ENCODE measurements at places on chromosomes 2 and 18. TPM values are rescaled to one million over a fixed set of nuclear protein-coding genes. Genes with fewer than 3 reads are reported as not detected.

Gene NEURL3
- total RNA-seq = 8.1 TPM

DNA sequence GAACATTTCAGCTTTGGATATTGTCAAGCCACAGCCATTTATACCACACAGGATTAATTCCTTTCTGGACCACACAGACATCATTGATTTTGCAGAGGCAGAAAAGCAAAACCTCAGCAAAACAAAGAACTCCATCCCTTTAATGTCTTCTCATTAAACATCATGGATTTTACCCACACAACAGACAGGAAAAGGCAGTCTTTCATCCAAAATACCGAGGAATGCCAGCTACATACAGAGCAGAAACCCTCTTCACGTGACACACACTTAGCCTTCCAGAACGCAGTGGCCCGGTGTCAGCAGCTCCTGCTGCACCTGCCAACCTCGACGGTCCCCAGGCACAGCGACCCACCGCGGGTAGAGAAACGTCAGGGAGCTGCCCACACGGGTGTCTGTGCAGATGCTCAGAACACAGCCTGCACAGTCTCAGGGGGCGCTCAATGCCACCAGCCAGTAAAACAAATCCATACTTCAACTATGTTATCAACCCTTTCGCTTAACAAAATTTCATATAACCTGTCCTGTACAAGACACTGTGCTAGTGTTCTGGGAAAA, 304.5 kb downstream of the EIPR1 start:
- no peaks in the 10 kb centered on the region for H3K36me3 ChIP-seq
- H3K4me1 ChIP-seq = no peaks in the 10 kb centered on the region
- no peak overlapping the region for H3K4me3 ChIP-seq
- no peak overlapping the region for H3K27ac ChIP-seq
- DNase-seq = no peak

Gene SNTG2
- not detected for total RNA-seq

DNA sequence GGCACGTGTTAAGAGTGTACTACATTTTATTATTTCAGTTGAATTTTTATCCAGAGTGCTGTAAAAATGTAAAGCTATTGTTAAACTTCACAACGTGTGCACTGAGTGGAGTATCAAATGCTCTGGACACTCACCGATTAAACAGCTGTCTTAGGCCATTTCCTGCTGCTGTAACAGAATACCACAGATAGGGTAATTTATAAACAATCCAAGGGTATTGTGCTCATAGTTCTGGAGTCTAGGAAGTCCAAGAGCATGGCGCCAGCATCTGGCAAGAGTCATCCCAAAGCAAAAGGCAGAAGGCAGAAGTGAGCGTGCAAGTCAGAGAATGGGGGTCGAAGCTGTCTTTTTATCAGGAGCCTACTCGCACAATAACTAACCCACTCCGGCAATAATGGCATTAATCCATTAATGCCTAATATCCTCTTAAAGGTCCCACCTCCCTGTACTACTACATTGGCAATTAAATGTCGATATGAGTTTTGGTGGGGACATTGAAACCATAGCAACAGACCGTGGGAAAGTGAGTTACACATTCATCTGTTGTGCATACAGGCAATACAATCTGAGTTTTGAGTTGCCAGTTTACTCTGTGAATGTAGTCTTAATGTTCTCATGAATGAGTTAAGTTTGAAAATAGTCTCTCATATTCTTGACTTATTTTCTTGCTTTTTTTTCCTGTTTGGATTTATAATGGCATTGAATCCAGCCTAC, 64.8 kb downstream of the ARMC9 start:
- no peaks in the 10 kb centered on the region for H3K36me3 ChIP-seq
- H3K27me3 ChIP-seq = no peaks in the 10 kb centered on the region
- DNase-seq = no peak
- no peak overlapping the region for H3K4me3 ChIP-seq
- no peaks in the 10 kb centered on the region for H3K4me1 ChIP-seq
- H3K27ac ChIP-seq = no peak overlapping the region

Gene LRRTM4
- total RNA-seq = 3.5 TPM

Gene DDX18
- total RNA-seq = 58.9 TPM

Gene ASAP2
- 17.1 TPM for total RNA-seq

GRCh38 chr2:62654876-62655359, 50.6 kb upstream of the EHBP1 start:
- H3K4me3 ChIP-seq = no peak overlapping the region
- no peaks in the 10 kb centered on the region for H3K4me1 ChIP-seq
- no peaks in the 10 kb centered on the region for H3K36me3 ChIP-seq
- no peak for DNase-seq
- no peak overlapping the region for H3K27ac ChIP-seq

GRCh38 chr2:210956101-210956500, 399.7 kb downstream of the CPS1 start:
- no peaks in the 10 kb centered on the region for H3K4me1 ChIP-seq
- H3K36me3 ChIP-seq = no peaks in the 10 kb centered on the region
- no peak for DNase-seq

Gene EFHD1
- 4.2 TPM for total RNA-seq

DNA sequence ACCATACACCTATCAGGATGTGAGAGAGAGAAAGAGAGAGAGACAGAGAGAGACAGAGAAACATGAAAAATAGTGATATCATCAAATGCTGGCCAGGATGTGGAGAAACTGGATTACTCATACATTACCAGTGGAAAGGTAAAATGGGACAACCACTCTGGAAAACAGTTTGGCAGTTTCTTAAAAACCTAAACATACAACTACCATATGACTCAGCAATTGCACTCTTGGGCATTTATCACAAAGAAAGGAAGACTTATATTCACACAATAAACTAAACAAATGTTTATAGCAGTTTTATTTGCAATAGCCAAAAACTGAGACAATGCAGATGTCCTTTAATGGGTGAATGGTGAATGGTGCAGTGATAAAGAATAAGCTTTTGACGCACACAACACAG, 29.1 kb downstream of the SLC4A3 start:
- DNase-seq = no peak
- H3K4me1 ChIP-seq = no peaks in the 10 kb centered on the region
- H3K27ac ChIP-seq = no peak overlapping the region
- no peak overlapping the region for H3K4me3 ChIP-seq
- H3K27me3 ChIP-seq = no peaks in the 10 kb centered on the region
- no peaks in the 10 kb centered on the region for H3K36me3 ChIP-seq

Gene ZNF514
- total RNA-seq = 11.8 TPM

DNA sequence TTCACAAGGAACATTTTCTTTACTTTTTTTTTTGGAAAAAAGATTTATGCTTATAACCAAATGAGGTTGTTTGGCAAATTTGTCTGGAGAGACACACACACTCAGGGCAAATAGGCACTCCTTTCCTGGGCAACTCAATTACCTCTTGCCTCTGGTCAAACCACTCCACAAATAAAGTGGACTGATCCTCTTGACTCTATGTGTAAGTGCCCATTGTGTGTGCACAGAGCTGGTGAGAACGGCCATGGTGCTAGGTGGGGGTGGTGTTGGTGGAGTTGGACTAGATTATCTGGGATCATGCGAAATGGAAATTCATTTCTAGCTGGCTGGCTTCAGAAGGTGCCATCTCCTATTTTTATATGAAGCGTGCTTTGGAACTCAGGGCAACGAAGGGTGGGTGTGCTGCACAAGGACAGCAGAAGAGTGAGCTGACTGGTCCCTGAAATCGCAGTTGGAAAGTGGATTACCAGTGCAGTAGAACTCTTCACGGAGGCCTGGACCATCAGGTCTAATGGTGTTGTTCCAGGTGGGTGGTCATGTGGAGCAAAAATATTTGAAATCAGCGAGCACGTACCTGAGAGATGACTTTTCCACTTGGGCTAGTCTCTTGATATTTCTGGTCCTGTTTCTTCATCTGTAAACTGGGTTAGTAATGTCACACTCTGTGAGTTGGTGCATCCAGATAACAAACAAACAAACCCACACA, 149.9 kb downstream of the RPIA start:
- H3K4me1 ChIP-seq = no peaks in the 10 kb centered on the region
- H3K4me3 ChIP-seq = no peak overlapping the region
- H3K36me3 ChIP-seq = no peaks in the 10 kb centered on the region
- no peak overlapping the region for H3K27ac ChIP-seq
- H3K27me3 ChIP-seq = no peaks in the 10 kb centered on the region
- DNase-seq = no peak

Gene SGO2
- total RNA-seq = 5.6 TPM

DNA sequence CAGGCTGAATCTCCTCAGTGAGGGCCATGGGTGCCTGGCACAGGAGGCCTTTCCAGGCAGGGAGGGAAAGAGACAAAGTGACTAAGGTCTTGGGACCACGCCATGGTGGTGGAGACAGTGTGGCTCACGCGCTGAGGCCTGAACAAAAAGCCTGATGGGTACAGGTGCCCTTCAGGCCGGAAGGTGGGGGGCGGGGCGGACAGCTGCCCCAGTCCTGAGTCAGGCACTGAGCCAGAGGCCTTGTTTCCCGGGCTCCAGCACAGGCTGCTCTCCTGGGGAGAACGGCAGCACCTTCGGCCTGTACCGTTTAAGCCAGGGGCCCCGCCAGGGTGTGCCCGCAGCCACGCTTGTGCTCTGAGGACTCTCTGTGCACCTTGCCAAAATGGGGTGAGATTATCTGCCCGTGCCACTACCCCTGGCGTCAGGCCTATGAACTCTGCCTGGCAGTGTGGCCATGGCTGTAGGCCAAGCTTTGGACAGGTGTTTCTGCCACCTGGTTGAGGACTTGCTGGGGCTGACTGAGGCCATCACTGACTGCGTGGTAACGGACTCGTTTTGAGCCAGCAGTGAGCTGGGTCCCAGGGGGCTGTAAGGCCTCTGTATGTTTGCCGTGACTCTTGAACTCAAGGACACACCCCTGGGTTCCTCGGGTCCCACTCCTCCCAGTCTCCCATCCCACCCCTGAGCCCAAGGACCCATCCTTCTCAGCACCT, 31.7 kb upstream of the DNMT3A start:
- H3K36me3 ChIP-seq = no peaks in the 10 kb centered on the region
- peaks cover 29% of the 10 kb centered on the region for H3K4me1 ChIP-seq
- no peaks in the 10 kb centered on the region for H3K27me3 ChIP-seq
- no peak overlapping the region for H3K4me3 ChIP-seq
- H3K27ac ChIP-seq = peak overlapping the region; percentile 92

Gene IL1A
- total RNA-seq = 2.3 TPM
